ENCODE measurements at places on chromosomes 3 and 15. TPM values are rescaled to one million over a fixed set of nuclear protein-coding genes. Genes with fewer than 3 reads are reported as not detected.
A peak's percentile ranks its signal among the peaks of the same experiment; 100 is the strongest.

The LRRN1 gene
- total RNA-seq: 0.10 TPM

The A4GNT gene
- total RNA-seq: not detected

The IL5RA gene
- not detected for total RNA-seq

The SCAANT1 gene
- not detected for total RNA-seq

DNA sequence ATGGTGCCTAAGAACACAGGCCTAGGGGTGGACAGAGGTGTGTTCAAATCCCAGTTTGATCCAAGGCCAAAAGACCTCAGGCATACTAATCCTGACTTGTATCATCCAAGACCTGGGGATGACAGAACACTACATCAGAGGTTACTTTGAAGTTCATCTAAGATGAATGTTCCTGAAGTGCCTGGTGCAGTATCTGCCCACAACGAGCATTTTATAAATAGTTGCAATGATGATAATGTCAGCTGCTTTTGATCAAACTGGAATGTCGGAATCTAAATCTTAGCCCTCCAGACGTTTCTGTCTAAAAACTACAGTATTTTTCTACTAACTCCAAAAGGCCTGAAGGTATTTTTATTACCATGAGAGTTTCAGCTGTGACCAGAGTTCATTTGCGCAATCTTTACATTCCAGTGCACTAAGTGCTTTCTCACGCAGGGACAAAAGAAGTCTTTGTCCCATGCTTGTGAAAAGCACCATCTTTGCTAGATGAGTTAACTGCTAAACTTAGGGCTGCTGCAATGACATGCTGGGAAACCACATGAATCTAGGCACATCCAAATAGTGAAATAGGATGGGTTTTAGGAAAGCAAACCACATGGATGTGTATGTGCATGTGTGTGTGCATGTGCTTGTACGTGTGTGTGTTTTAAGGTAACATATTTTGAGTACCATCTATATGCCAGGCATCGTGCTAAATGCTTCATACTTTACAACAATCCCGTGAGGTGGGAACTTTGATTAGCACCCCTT lies 18.1 kb downstream of the ANXA2 start:
- peaks cover 24% of the 10 kb centered on the region for H3K36me3 ChIP-seq
- no peak overlapping the region for H3K4me3 ChIP-seq
- no peaks in the 10 kb centered on the region for H3K27me3 ChIP-seq
- H3K4me1 ChIP-seq: peaks cover 99% of the 10 kb centered on the region
- peak overlapping the region; percentile 93 for H3K27ac ChIP-seq

DNA sequence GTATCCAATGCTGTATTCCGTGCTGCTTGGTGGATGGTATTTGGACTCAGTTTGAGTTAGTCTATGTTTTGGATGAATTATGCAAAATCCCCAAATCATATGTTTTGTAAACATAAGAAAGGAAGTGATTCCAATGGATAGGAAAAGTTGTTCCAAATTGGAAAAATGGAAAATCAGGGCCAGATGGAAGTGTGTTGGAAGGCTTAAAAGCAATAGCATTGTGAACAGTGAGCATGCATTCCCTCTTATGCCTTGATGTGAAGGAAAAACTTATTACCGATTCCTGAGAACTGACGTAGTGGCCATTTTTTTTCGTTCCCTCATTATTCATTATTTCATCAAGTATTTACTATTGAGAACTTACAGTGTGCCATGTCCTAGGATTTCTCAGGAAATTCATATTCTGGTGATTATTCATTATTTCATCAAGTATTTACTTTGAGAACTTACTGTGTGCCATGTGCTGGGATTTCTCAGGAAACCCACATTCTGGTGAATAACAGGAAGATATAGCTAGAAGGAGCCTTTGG lies 144.1 kb upstream of the TPRG1 start:
- no peak for DNase-seq
- no peak overlapping the region for H3K27ac ChIP-seq
- no peaks in the 10 kb centered on the region for H3K36me3 ChIP-seq
- no peaks in the 10 kb centered on the region for H3K27me3 ChIP-seq
- no peak overlapping the region for H3K4me3 ChIP-seq

DNA sequence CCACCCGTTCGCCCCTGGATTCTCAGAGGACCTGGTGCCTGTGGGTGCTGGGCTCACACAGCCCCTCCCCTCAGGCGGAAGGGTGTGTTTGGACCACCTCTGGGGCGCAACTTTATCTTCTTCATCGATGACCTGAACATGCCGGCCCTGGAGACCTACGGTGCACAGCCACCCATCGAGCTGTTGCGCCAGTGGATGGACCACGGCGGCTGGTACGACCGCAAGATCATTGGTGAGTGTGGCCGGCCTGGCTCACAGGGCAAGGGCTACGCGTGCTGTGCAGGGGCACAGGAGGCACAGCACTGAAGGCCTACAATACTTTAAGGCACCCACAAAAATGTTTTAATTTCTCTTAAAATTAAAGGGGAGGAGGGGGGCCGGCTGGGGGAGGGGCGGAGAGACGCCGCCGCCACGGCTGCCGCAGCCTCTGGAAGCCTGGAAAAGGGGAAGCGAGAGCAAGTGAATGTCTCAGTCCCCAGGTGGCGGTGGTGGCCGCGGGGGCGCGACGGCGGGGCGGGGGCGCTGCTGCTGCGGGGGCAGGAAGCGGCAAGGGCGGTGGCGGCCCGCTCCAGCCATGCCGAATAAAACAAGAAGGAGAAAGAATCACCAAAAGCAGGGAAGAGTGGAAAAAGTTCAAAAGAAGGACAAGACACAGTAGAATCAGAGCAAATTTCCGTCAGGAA lies 56.8 kb downstream of the DNAH1 start:
- DNase-seq: no peak
- no peak overlapping the region for H3K4me3 ChIP-seq
- H3K27me3 ChIP-seq: no peaks in the 10 kb centered on the region
- no peak overlapping the region for H3K27ac ChIP-seq

GRCh38 chr3:196969660-196970546 lies 1.3 kb upstream of the PIGZ start:
- no peaks in the 10 kb centered on the region for H3K27me3 ChIP-seq
- peak overlapping the region; percentile 47 for H3K27ac ChIP-seq
